ENCODE measurements at places on chromosomes 1 and 21.

DNA sequence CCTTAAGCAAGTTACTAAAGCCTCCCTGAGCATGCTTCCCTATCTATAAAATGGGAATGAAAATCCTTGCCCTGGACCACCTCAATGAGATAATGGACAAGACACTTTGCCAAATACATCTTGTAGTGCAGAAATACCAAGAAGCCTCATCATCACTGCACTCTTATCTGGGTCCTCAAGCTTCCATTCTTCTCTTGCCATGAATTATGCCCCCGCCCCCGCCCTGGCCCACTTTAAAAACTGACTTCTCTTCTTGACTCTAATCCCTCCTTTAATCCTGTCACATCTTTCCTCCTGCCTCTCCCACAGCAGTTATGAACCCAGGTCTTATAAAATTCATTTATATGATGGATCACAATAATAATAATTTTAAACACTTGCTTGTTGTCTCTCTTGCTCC, 14.8 kb downstream of the ARHGEF11 start:
- no peak for DNase-seq

DNA sequence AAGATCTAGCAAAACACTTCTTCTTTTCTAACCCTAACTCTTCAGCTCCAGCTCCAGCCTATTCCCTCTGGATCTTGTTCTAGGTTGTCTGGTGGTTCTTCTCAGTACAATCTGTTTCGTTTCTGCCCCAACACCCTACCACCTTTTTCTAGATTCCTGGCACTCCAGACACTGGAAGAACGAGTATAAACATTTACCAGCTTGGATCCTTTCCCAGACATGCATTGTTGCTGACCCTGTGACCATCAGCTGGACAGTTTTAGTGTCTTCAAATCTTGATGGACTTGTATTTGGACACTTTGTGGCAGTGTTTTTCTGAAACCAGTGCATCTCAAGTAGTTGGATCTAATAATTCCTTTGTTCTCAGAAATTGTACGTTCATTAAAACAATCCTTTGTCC, 30.6 kb upstream of the CACNA1E start:
- DNase-seq, result no peak

DNA sequence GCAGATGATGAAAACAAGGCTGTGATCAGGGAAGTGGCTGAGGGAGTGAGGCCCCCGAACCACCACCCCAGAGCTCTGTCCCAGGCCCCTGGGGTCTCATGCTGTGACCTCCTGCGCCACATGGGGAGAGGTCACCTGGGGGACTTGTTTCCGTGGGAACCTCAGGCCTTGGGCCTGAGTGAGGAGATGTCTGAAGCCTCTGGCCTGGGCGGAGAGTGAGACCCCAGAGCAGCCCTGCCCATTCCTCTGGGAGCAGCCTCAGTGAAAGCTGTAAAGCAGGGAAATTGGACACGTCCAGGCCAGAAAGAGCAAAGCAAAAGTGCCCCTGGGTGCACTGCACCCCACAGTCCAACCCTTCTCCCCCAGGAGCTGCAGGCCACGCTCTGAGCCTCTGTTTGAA, 16.5 kb upstream of the NPHP4 start:
- no peak for DNase-seq

- no peak for DNase-seq
Measured at GRCh38 chr1:205497351-205497750, 7.1 kb upstream of the CDK18 start.

GRCh38 chr1:179953974-179954492, 577 bp upstream of the CEP350 start:
- no peak for DNase-seq

- DNase-seq, result no peak
Measured at GRCh38 chr1:25208561-25209222, 23.6 kb downstream of the SYF2 start.

GRCh38 chr1:208074353-208074752, 163.4 kb upstream of the CD34 start:
- no peak for DNase-seq

GRCh38 chr1:165635329-165635728, 4.3 kb downstream of the MGST3 start:
- no peak for DNase-seq

GRCh38 chr1:189269011-189269410, 1208.7 kb downstream of the BRINP3 start:
- no peak for DNase-seq

DNA sequence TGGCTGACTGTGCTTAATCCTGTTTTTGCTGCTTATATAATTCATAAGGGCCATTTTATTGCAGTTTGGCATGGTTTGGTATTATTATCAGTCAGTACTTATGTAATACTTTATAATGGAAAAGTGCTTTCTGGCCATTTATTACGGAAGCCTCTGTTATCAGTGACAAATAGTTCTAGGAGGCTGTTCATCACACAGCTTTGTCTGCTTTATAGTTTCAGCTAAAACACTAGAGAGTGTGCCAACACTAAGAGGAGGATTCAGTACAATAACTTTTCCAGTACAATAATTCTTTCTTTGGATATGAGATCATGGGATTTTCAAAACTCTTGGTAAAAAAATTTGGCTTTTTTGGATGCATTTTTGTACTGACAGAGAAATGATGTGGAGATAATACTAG, 102.9 kb upstream of the PTGFR start:
- no peak for DNase-seq

GRCh38 chr1:168723000-168723399, 6.0 kb downstream of the DPT start:
- DNase-seq, result no peak

- no peak for DNase-seq
Measured at GRCh38 chr1:29094433-29094832, 29.3 kb downstream of the TMEM200B start.

DNA sequence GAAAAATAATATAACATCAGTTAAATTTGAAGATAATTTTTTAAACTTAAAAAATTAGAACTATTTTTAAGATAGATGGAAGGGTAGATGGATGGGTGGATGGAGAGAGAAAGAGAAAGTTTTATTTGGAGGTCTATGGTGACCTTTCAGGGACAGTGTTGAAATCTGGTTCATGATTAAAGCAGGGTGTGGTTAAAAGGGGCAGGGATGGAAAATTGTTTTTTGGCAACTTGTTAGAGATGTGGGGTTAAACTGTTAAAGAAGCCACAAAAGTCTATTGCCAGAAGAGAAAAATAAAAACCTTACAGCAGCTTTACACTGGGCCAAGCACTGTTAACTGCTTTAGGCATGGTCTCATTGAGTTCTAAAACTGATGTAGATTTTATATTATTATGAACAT, 134.9 kb upstream of the GORAB start:
- DNase-seq, result no peak

GRCh38 chr1:45359882-45360513, 19.8 kb upstream of the MUTYH start:
- peak; percentile 54 for DNase-seq

DNA sequence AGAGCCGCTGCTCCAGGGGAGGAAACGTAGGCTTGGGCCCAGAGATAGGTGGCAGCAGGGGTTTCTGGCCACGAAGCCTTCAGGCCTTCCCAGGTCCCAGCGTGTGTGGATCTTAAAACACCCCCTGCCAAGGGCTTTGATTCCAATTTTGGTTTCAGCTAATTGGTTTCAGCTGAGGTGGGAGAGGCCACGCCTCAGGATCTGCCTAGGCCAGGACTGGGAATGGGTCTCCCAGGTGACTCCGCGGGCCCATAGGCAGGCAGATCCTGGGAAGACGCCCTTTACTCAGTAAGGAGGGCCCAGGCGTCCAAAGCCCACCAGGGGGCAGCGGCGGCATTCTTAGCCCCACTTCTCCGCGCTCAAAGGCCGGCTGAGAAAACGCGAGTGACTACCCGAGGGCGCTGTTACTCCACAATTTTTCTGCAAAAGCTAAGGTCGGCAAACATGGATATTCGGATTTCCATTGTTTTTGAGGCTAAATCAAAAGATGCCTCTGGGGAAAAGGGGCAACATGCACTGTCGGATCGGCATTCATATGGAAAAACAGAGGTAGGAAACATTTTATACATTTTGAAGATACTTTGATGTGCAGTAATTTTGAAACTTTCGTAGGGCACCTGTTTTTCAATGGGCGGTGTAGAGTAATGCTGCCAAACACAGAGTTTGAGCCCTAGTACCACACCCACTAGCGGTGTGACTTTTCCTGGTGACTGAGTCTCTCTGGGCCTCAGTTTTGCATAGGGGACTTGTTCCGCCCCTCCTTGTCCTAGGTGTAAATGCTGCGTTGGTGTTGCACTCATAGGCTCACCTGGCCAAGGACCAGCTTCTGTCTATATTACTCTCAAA, 31.8 kb upstream of the BCL10 start:
- peak; percentile 80 for DNase-seq

Measured in liver (tissue), 10 donors.